Spleen (tissue), 13 donors: ENCODE measurements at places on chromosomes 12 and 14.

DNA sequence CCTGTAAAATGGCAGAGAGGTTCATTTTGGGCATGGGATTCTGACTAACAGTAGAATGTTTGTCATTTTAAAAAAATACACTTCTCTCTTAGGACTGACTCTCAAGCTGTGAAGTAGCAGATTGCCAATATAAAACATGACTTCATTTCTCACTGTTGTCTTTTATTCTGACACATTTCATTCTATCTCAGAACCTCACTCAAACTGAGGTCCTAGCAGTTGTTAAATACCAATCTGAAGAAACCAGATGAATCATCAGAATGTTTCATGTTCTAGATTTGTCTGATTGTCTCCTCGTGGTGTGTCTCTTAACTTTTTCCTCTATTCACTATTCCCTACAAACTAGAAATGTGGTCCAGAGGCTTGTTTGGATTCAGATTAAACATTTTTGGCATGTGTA, 276.5 kb upstream of the NPAS3 start:
- H3K4me1 ChIP-seq = no peaks in the 10 kb centered on the region
- no peaks in the 10 kb centered on the region for H3K27me3 ChIP-seq
- H3K27ac ChIP-seq = no peak overlapping the region
- no peaks in the 10 kb centered on the region for H3K36me3 ChIP-seq
- H3K4me3 ChIP-seq = no peak overlapping the region

DNA sequence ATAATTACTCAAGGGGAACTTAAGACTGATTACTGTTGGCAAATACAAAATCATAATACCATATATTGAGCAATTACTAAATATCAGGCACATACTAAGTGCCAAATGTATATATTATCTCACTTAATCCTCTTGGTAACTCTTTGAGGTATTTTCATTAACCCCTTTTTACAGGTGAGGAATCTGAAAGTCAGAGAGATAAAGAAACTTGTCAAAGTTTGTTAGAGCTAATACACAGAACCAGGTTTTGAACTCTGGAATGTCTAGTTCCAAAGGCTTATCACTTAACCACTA, 80.3 kb downstream of the LLPH start:
- no peak overlapping the region for H3K4me3 ChIP-seq
- H3K4me1 ChIP-seq = no peaks in the 10 kb centered on the region

- H3K27ac ChIP-seq = no peak overlapping the region
- no peak for DNase-seq
- no peaks in the 10 kb centered on the region for H3K36me3 ChIP-seq
- no peaks in the 10 kb centered on the region for H3K27me3 ChIP-seq
- no peaks in the 10 kb centered on the region for H3K4me1 ChIP-seq
These were observed 707.3 kb upstream of the FOXG1 start for GRCh38 chr14:28059254-28059653.

- H3K4me1 ChIP-seq = peaks cover 25% of the 10 kb centered on the region
- no peaks in the 10 kb centered on the region for H3K27me3 ChIP-seq
- H3K4me3 ChIP-seq = no peak overlapping the region
- no peak overlapping the region for H3K27ac ChIP-seq
- H3K36me3 ChIP-seq = no peaks in the 10 kb centered on the region
These were observed 3.4 kb downstream of the TMEM120B start for GRCh38 chr12:121715862-121716435.

DNA sequence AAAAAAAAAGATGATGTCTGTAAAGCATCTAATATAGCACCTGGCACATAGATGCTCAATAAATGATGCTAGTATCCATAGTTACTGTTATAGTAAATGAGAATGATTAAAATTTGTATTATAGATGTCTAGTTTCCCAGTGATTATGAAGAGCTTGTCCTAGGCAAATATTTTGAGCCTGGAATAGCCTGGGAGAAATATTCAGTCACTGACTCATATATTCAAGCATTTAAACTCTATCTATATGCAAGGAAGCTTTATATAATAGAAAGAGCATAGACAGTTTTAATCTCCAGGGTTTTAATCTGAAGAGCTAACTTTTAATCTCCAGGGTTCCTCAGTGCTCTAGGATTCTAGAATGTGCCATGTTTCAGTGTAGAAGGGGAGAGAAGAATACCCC, 91.5 kb upstream of the VASH1 start:
- H3K4me3 ChIP-seq = no peak overlapping the region
- peaks cover 6% of the 10 kb centered on the region for H3K27me3 ChIP-seq
- H3K4me1 ChIP-seq = no peaks in the 10 kb centered on the region
- H3K36me3 ChIP-seq = no peaks in the 10 kb centered on the region

DNA sequence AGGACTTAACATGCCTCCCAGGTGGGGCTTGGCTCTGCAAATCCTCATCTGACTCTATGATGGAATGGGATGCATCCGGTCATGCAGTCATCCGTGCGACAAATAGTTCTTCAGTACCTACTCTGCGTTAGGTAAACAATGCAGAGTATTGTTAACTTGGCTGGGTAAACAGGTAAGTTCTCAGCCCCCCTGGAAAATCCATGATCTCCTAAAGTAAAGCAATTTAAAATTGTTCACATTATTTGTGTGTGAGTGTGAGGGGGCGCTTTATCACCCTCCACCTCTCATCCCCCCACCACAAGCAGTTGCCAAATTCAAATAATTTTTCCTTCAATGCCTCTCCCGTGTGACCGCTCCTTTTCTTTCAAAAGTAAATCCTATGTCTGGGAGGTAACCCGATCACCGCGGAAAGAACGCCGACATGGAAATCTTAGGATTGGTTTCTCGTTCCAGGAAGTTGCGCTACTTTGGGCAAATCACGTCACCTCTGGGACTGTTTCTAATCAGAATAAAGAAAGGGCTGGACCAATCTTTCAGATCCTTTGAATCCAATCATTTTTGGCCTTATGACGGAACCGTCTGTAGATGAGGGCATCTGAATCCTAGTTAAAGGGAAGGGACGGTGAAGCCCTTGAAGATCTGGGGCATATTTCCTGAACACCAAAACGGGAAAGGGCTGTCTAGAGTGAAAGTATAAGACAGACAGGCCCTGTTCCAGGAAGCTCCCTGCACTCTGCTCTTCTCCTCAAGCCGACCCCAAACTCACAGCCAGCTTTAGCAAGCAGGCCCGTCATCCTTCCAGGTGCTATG, 44.0 kb upstream of the SINHCAF start:
- no peaks in the 10 kb centered on the region for H3K36me3 ChIP-seq
- H3K4me3 ChIP-seq = peak overlapping the region; percentile 35
- no peaks in the 10 kb centered on the region for H3K27me3 ChIP-seq
- DNase-seq = peak; percentile 13

DNA sequence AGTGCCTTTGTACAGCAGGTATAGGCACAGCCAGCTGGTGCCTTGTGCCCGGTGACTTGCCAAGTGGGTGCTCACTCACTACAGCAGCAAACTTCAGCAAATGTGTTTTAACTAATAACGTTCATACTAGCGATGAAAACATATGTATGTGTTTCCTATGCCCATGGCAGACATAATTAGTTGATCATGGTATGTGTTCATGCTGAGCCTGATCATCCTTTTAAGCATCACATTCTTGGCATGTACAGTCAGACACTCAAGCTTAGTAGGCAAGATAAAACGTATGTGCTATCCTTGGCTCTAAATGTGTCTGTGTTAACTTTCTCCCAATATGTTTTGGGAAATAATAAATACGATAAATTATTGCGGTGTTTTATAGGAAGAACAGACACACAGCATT, 55.6 kb downstream of the RASSF8 start:
- H3K36me3 ChIP-seq = no peaks in the 10 kb centered on the region
- no peak for DNase-seq
- H3K4me1 ChIP-seq = peaks cover 4% of the 10 kb centered on the region
- no peaks in the 10 kb centered on the region for H3K27me3 ChIP-seq

DNA sequence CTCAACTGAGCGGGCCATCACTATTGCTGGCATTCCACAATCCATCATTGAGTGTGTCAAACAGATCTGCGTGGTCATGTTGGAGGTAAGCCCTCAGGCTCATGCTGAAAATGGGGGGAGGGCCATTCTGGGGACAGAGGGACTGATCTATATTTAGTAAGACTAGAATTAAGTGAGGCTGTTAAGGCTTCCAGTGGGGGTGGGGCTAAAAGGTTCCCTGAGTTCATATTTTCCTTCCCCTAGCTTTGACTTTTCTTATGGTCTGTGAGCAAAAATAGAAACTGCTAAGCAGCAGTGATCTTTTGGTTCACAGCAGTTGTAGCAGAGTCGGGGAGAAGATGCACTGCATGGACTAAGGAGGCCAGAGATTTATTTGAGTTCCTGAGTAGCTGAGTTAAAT, 9.2 kb downstream of the PCBP2 start:
- H3K27me3 ChIP-seq = no peaks in the 10 kb centered on the region
- no peak overlapping the region for H3K4me3 ChIP-seq
- no peak overlapping the region for H3K27ac ChIP-seq
- H3K36me3 ChIP-seq = peaks cover 100% of the 10 kb centered on the region

GRCh38 chr14:25484235-25484634, 434.3 kb upstream of the STXBP6 start:
- no peak overlapping the region for H3K4me3 ChIP-seq
- H3K27me3 ChIP-seq = no peaks in the 10 kb centered on the region
- H3K27ac ChIP-seq = no peak overlapping the region
- no peak for DNase-seq

DNA sequence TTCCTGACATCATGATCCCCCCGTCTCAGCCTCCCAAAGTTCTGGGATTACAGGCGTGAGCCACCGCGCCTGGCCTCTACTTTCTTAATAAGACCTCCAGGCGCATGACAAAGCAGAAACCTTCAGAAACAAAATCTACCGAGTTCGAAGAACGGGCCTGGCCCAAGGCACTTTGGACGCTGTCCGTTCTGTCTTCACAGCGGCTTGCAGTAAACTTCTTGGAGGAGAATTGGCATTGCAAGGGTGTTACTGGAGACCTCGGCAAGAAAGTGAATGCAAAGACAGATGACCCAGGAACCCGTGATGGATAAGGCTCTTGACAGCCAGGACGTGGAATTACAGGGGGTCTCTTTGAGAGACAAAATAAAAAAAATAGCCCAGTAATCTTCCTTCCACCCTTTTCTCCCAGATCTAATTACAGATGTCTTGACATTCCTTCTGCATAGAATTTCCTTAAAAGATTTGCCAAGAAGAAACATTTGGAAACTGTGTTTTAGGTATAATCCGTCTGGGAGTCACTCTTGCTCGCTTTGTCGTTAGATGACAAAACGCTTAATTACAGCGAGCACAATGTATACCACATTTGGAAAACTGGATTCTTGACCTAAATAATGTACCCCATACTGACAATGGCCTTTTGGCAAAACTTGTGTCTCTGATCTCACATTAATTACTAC, 83.2 kb upstream of the TBX3 start:
- H3K4me3 ChIP-seq = no peak overlapping the region
- no peak for DNase-seq
- H3K4me1 ChIP-seq = no peaks in the 10 kb centered on the region
- H3K27ac ChIP-seq = no peak overlapping the region
- no peaks in the 10 kb centered on the region for H3K27me3 ChIP-seq

GRCh38 chr12:16112612-16113560, 164.6 kb downstream of the SLC15A5 start:
- H3K36me3 ChIP-seq = no peaks in the 10 kb centered on the region
- no peak for DNase-seq
- H3K27ac ChIP-seq = no peak overlapping the region
- no peak overlapping the region for H3K4me3 ChIP-seq

- H3K4me3 ChIP-seq = no peak overlapping the region
- no peak for DNase-seq
- no peaks in the 10 kb centered on the region for H3K36me3 ChIP-seq
- no peak overlapping the region for H3K27ac ChIP-seq
- H3K27me3 ChIP-seq = no peaks in the 10 kb centered on the region
- no peaks in the 10 kb centered on the region for H3K4me1 ChIP-seq
These were observed 962.8 kb downstream of the GALC start for GRCh38 chr14:87030197-87030596.

- no peak overlapping the region for H3K27ac ChIP-seq
- no peaks in the 10 kb centered on the region for H3K4me1 ChIP-seq
- no peak for DNase-seq
- no peak overlapping the region for H3K4me3 ChIP-seq
These were observed 124.7 kb downstream of the DAAM1 start for GRCh38 chr14:59313144-59313651.

- H3K27ac ChIP-seq = no peak overlapping the region
- no peaks in the 10 kb centered on the region for H3K36me3 ChIP-seq
- peaks cover 7% of the 10 kb centered on the region for H3K4me1 ChIP-seq
- no peaks in the 10 kb centered on the region for H3K27me3 ChIP-seq
- no peak overlapping the region for H3K4me3 ChIP-seq
These were observed 32.1 kb downstream of the NCKAP5L start for GRCh38 chr12:49796155-49796554.

- H3K4me3 ChIP-seq = no peak overlapping the region
- no peaks in the 10 kb centered on the region for H3K27me3 ChIP-seq
- H3K36me3 ChIP-seq = peaks cover 2% of the 10 kb centered on the region
- H3K4me1 ChIP-seq = no peaks in the 10 kb centered on the region
- H3K27ac ChIP-seq = no peak overlapping the region
These were observed 30.0 kb downstream of the GALNT4 start for GRCh38 chr12:89494411-89495231.

DNA sequence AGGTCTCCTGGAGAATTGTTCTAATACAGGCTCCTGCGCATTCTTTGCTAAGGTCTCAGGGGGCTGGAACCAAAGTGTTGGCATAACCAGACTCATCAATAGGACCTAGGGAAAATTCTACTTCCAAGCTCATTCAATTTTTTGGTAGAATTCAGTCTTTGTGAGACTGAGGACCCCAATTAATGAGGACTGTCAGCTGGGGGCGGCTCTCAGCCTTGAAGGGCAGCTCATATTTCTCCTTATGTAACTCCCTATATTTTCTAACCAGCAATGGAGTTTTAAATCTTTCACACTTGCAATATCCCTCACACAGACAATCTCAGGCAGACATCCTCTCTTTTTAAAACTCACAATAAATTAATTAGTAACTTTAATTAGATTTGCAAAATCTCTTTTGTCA, 476.4 kb upstream of the LRFN5 start:
- H3K4me3 ChIP-seq = no peak overlapping the region
- no peaks in the 10 kb centered on the region for H3K27me3 ChIP-seq
- DNase-seq = no peak
- no peak overlapping the region for H3K27ac ChIP-seq
- no peaks in the 10 kb centered on the region for H3K4me1 ChIP-seq

- H3K27me3 ChIP-seq = no peaks in the 10 kb centered on the region
- H3K36me3 ChIP-seq = no peaks in the 10 kb centered on the region
- no peak overlapping the region for H3K4me3 ChIP-seq
- no peak overlapping the region for H3K27ac ChIP-seq
- DNase-seq = no peak
These were observed 18.5 kb upstream of the CD69 start for GRCh38 chr12:9779209-9779608.

DNA sequence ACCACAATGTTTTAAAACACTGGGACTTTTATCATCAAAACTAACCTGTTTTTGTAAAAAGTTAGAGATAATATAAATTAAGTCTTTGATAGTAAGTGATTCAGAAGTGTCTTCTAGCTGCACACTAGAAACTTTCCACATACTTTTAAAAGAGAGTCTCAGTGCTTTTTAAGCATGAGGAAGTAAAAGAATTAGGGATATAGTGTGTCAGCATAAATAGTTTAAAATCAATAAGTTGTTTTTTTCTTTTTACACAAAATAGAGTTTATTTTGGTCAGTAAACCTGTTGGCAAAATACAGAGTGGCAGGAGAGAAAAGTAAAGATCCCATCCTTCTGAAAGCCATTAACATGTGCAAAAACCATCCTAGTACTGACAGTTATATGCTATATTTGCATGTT, 1.7 kb downstream of the DNM1L start:
- no peaks in the 10 kb centered on the region for H3K27me3 ChIP-seq
- H3K4me3 ChIP-seq = no peak overlapping the region
- H3K4me1 ChIP-seq = peaks cover 19% of the 10 kb centered on the region
- peaks cover 26% of the 10 kb centered on the region for H3K36me3 ChIP-seq
- no peak for DNase-seq
